ENCODE measurements at places on chromosomes 12 and 14. TPM values are rescaled to one million over a fixed set of nuclear protein-coding genes. Genes with fewer than 3 reads are reported as not detected.
A peak's percentile ranks its signal among the peaks of the same experiment; 100 is the strongest.

Gene LYZ
- total RNA-seq = not detected

Gene PIWIL1
- total RNA-seq = not detected

Gene HOXC5
- not detected for total RNA-seq

Gene ADSS1
- 0.34 TPM for total RNA-seq

GRCh38 chr12:80937391-80938238, at the start of gene LIN7A:
LIN7A (minus strand) TSS chr12:80937934; CDS start chr12:80937722, 212 bp downstream.
- H3K4me3 ChIP-seq = peak within 1 kb of the TSS; percentile 44
- peaks cover 51% of the 10 kb centered on the region for H3K27me3 ChIP-seq
- H3K4me1 ChIP-seq = peaks cover 13% of the 10 kb centered on the region
- H3K27ac ChIP-seq = no peak within 1 kb of the TSS
- peak; percentile 39 for DNase-seq

DNA sequence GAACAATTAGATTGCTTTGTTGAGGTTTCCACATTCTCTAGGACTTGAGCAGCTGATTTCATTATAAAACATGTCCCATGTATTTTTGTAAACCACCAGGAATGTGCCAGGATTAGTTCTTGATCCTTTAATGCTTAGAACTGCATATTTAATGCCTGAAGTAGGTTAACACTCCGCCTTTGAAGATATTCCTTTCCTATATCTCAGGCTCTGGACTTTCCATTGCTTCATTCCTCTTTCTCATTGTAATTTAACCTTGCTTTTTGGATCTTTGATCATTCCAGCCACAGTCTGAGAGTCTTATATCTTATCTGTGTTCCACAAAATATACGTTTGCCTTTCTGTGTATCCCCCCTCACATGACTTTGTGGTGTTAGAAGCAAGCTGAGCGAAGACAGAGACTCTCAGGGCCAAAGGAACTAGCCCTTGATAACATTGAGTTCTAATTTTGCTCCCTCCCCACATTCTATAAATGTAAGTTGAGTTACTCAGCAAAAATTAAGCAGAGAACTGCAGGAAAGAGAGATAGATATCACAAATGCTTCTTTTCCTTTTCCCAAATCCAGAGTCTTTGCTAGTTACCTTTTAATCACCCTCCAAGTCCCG, 2.4 kb upstream of the CLEC1B start:
- DNase-seq = no peak
- H3K4me1 ChIP-seq = no peaks in the 10 kb centered on the region
- peaks cover 7% of the 10 kb centered on the region for H3K27me3 ChIP-seq
- H3K27ac ChIP-seq = no peak overlapping the region
- H3K4me3 ChIP-seq = no peak overlapping the region

GRCh38 chr12:99135376-99135775, 490.3 kb downstream of the APAF1 start:
- no peaks in the 10 kb centered on the region for H3K4me1 ChIP-seq
- no peaks in the 10 kb centered on the region for H3K36me3 ChIP-seq
- H3K4me3 ChIP-seq = no peak overlapping the region

DNA sequence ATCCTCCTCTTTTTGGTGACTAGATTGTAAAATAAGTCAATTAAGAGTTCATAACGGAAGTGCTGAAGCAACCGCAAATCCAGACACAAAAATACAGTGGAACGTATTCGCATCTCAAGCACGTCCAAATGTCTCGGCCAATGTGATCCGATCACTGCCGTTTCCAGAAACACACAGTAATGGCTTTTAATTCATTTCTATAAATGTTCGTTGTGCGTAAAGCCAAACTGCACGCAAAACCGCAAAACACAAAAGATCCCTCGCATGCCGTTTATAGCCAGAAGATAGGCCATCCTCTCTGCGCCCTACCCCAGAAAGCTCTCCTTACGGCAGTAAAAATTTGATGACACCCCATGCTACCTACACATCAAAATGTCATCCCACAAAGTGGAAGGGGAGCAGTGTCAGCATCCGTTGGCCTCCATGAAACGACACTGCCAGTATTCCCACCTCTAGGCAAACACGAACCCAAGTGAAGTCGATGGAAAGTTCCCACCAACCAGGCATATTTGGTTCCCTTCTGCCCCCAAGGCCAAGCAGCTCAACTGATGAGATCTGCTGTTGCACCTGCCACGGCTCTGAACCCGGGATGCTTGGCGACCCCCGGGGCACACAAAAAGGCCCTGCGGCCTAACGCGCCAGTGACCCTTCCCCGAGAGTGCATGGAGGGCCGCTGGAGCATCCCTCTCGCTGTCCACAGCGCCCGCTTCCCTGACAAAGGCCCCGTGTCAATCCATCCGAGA, 1.4 kb downstream of the HECTD4 start:
- no peak for DNase-seq
- H3K36me3 ChIP-seq = peaks cover 10% of the 10 kb centered on the region
- peaks cover 11% of the 10 kb centered on the region for H3K4me1 ChIP-seq
- H3K27me3 ChIP-seq = no peaks in the 10 kb centered on the region
- H3K4me3 ChIP-seq = peak overlapping the region; percentile 99

GRCh38 chr12:90333424-90333823, 621.6 kb downstream of the CCER1 start:
- no peak for DNase-seq
- H3K27me3 ChIP-seq = no peaks in the 10 kb centered on the region
- H3K36me3 ChIP-seq = no peaks in the 10 kb centered on the region
- no peak overlapping the region for H3K27ac ChIP-seq

DNA sequence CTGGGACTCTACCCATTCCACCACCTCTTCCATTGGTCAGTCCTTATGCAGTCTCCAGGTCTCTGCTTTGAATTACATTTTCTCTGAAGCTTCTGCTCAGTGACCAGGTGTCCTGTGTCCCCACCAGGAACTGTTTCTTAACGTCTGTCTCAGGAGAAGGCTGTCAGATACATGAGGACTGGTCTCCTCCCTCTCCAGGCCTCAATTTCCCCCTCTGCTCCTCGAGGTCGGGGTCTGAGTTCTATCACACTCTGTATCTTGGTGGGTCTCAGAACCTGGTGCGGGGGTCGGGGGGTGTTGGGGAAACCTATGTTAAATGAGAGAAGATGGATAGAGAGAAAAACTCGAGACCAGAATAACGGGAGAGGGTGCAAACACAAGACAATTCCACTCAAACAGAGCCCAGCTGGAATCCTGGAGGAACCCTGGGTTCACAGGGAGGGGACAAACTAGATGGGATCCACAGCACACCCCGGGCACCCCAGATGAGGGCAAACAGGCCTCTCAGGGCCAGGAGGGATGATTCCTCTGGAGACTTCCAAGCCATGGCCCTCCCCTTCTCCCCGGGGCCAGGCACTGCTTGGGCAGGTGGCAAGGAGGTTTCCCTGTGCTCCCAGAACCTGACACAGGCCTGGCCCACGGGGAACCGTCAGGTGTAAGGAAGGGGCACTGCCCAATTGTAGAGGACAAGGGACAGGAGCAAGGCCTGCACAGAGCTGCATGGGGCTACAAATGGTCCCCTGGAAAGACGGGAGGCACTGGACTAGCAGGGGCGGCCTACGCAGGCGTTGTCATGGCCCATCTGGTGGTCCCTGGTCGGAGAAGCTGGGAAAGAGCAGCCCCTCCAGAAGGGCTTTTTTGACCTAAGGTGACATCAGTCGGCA, 313.2 kb upstream of the DIO3 start:
- no peak overlapping the region for H3K27ac ChIP-seq
- no peak overlapping the region for H3K4me3 ChIP-seq
- no peaks in the 10 kb centered on the region for H3K27me3 ChIP-seq
- DNase-seq = no peak
- H3K4me1 ChIP-seq = no peaks in the 10 kb centered on the region
